ENCODE measurements at places on chromosomes 1 and 21. TPM values are rescaled to one million over a fixed set of nuclear protein-coding genes. Genes with fewer than 3 reads are reported as not detected.

GRCh38 chr21:42107881-42108553 is 36.9 kb downstream of the UMODL1 start:
- DNase-seq, result peak; percentile 58

- DNase-seq, result no peak
Measured at GRCh38 chr1:48844187-48844586, 67.5 kb upstream of the BEND5 start.

The DIO1 gene
- total RNA-seq, result not detected

- peak; percentile 70 for DNase-seq
Measured at GRCh38 chr21:37220433-37220980, 46.6 kb downstream of the VPS26C start.

The PAPPA2 gene
- total RNA-seq, result not detected

The RNF186 gene
- total RNA-seq, result not detected

DNA sequence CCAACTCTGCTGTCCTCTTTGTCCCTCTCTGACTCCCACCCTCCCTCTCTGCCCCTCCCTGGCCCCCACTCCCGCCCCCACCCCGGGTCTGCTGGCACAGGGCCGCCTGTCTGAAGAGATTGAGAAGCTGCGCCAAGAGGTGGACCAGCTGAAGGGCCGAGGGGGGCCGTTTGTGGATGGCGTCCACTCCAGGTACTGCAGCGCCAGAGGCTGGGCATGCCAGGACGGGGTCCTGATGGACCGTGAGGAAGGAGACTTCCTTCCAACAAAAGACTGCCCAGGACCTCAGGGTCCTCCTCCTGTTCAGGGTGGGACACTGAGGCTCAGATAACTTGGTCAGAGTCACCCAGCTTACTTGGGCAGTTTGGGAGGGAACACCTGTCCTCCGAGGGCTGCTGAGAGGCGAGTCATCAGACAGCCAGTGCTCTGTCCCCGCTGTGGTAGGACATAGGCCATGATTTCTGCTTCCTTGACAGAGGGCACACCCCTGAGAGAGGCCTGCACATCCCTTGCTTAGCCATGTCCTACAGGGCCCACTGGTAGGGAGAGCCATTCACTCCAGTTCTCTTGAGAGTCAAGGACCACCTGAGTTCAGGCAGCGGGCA is 23.4 kb downstream of the PPFIA4 start:
- no peak for DNase-seq
